ENCODE measurements at places on chromosomes 16 and 17.

DNA sequence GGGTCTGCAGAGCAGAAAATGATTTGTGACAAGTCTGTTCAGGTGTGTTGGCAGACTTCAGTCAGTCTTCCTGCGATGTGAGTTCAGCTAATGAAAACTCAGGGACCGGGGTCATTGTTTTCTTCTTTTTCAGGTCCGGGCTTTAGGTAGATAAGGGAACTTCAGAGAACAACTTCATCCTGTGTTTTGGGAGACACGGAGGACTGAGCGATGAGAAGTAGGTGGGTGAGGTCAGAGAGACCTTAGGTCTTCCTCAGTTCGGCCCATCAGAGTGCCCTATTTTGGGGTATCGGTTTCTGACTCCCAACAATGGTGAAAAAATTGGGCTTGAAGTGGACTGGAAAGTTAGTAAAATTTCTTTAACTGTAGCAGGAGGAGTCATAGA, 88.9 kb upstream of the ATF7IP2 start:
- no peak for DNase-seq

DNA sequence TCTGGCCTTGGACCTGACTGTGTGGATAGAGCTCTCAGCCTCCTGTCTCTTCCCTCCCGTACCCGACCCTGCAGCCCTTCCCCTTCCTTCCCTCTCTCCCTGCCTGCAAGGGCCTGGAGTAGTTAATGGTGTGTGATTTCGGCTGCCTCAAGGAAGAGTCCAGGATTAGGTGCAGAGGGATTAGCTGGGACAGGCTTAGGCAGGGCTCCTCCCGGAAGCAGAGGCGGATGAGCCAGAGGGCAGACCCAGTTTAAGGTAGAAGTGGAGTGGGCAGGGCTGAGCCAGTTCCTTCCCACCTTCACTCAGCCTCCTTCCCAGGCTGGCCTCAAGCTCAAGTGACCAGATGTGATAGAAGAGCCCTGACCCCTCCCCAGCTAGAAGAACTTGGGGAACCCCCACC, 16.8 kb downstream of the GUCY2D start:
- no peak for DNase-seq

GRCh38 chr16:7031031-7031430, 301.6 kb upstream of the RBFOX1 start:
- DNase-seq = no peak

DNA sequence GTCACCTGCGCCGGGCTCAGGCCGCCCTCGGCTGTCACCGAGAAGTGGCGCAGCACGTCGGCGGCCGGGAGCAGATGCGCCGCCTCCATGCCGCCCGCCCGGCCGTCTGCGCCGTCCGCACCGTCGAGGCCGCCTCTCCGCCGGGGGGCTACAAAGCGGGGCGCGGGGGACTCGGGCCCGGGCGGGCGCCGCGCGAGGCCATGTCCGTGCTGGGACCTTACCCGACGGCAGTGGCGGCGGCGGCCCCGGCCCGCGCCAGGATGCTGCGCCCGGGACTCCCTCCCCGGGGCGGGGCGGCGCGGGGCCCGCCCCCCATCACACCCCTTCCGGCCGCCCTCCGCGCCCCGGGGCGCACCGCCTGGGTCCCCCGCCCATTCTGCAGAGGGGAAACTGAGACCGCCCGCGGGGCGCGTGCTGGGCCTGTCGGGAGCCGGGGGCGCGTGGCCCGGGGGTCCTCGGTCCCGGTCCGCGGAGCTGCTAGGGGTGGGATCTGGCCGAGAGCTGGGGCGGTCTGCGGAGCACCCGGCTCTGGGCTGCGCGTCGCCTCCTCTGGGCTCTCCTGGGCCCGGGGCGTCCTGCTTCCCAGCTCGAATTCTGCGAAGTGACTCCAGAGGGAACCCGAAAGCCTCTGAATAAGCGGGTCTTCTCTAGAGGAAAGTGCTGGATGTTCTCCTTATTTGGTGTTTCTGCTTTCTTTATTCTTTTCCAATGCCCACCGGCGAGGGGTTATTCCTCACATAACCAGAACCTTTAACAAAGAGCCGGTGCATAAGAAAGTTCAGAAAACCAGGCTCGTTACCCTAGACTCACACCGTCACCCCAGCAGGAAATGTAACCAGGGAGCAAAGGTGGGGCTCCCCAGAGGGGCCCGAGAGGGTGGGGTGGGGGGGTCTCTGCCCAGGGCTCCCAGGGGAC, at the start of gene ATP2A3:
Gene ATP2A3, minus strand, starts transcription at position 235 of the 915 bp plus-strand sequence. Its CDS starts 146 bp downstream, at position 89.
- DNase-seq = peak; percentile 66

GRCh38 chr16:77715145-77715544, 7.2 kb upstream of the NUDT7 start:
- DNase-seq = no peak

- no peak for DNase-seq
Measured at GRCh38 chr17:55272711-55273578, 8.2 kb downstream of the HLF start.

DNA sequence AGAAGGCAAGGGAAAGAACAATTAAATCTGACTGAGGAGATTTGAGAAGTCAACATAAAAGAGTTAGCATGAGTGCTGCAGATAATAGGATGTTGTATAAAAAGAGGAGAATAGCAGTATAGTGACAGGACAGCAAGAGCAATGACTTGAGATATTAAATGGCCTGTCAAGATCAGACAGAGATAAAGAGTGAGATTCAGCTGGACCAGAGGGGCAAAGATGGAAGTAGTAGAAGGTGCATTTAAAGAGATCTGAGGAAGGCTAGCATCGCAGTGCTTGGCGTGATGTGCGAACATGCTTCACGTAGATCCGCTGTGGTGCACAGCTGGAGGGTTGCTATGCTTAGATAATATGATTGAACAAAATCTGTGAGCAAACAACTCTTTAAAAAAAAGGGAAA, 1422.6 kb upstream of the CDH8 start:
- DNase-seq = no peak

- no peak for DNase-seq
Measured at GRCh38 chr16:8951447-8952280, 12.0 kb downstream of the USP7 start.

DNA sequence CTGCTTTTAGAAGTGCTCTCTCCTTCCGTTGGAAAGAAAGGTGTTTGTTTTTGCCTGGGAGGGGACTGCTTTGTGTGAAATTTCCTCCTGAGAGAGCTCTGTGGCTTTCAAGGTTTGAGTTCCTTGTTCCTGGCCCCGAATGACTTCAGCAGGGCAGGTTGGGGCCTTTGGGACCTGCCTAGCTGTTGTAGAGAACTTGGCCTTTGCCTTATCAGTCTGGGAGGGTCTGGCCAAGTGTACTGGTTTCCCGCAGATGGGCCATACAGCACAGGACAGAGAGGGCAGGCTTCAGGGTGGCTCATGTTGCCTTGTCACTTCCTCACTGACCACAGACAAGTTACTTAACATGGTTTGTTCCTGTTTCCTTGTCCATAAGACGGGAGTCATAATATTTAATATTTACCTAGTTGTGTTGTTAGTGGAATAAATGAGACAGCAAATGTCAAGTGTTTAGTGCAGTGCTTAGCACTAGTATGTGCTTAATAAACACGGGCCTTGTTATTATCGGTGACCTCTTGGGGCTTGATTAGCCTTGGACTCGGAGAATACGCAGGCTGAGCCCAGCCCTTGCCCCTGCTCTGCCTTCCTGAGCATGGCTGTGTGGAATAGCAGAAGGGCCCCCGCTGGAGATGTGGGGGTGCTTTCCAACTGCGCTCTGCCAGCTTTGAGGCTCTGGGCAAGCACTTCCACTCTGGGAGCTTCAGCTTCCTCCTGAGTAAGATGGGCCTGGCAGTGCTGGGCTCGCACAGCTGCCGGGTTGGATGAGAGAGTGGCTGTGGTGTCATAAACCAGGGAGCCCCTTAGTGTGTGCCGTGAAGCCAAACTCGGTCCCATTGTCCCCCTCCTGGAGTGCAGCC, 6.6 kb downstream of the PRSS8 start:
- DNase-seq = no peak
